Dermis blood vessel endothelial cell (primary cell): ENCODE measurements at places on chromosomes 3 and 15.

DNA sequence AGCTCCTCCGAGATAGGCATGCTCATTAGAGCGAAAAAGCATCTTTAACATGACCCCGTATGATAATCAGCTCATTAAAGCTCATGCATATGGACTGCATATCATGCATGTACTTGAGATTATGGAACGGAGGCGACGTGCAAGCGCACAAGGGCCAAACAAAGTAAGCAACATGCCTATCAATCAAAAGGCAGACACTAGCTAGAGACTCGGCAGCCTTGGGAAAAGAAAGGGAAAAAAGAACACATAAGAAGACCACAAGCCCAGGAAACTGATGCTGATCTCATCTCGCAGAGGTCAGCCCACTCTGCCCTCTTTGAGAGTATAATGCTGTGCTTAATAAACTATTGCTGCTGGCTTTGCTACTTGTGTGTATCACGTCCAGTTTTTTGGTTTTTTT lies 2.6 kb upstream of the ACOX2 start:
- no peak for DNase-seq

GRCh38 chr3:39180546-39181346 lies 11.6 kb downstream of the XIRP1 start:
- peak; percentile 85 for DNase-seq

GRCh38 chr3:157317895-157318294 lies 118.8 kb upstream of the PTX3 start:
- DNase-seq: no peak

GRCh38 chr3:143443851-143444331 lies 324.3 kb downstream of the CHST2 start:
- DNase-seq: peak; percentile 99

DNA sequence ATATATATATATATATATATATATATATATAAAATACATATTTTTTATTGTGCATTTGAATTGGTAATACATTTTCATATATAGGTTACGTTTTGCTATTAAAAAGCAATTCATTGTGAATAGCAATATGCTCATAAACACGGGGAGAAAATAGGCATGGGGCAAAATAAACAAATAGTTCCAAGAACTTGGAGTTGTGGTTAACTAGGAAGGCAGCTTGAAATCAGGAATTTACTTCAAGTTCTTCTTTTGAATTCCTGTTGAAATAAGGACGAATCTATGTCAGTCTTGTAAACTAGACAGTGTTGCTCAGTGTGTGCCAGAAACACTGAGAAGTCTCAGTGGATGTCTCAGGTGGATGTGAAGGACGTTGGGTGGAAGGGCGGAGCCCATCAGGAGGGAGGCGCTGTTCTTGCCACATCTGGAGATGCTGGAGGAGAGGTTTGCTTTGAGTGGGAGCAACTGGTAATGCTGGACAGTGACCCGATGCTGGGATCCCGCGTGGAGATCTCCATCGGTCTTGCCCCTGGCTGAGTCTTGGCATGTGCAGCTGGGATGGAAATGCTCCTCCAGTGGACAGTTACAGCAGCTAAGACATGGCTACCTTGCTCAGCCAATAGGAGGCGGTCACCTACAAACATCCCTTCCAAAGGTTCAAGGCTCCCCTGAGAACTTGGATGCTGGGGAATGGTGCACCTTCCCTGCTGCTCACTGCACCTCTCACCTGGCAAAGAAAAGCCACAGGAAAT lies 2.5 kb downstream of the IL16 start:
- no peak for DNase-seq

DNA sequence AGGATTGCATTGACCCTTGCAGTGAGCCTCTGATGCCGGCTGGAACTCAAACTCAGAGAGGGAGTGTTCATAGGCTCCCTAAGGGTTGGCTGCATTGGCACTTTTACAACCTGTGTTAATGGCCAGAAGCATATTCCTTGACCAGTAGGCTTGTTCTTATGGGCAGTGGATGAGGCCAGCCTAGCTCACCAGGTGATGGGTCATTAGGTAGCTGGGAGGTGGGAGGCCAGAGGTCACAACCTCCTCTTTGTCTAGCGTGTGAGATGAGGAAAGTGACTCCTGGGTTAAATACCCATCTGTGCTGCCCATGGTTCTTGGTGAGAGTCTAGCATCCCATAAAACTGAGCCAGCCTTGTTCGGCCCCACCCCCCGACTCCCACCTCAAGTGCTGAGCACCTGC lies 275.7 kb upstream of the CTNNB1 start:
- no peak for DNase-seq

DNA sequence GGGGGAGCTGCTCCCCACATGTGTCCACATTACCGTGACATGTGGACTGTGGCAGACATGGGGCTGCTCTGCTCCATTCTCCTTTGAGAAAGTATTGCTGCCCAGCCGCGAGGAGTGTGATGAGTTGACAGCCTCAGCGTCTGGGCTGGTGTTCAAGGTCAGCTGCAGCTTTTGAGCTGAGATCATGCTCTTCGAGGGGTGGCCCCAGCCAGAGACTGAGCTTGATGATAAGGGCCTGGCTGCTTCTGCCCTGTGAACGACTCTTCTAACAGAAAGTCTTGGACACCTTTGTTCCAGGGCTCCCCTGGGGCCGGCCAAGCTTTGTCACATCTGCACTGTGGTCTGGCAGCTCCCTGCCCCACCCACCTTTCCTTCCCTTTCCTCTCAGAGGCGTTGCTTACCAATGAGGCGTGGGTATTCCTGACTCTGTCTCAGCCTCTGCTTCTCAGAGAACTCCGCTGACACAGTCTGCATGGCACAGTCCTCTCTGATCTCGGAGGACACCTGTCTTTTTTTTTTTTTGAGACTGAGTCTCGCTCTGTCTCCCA lies 86.6 kb downstream of the CHRD start:
- DNase-seq: peak; percentile 56

DNA sequence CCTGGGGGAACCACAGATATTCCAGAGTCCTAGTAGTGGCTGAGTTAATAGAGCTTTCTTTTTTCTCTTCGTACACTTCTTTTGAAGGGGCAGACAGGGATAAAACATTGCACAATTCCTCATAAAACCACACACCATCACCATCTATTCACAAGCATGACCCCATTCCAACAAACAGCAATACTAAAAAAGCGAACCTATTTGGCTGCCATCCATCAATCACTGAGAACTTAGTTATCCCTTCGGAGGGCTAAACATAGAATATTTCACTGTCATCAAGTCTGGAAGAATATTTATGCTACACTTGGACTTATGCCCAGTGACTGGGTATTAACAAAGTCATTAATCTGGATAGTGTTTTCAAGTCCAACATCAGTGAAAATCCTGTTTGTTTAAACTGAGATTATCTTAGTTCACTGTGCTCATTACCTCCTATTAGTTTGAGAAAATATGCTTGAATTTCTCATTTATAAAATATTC lies 80.3 kb upstream of the PRTG start:
- DNase-seq: peak; percentile 41

DNA sequence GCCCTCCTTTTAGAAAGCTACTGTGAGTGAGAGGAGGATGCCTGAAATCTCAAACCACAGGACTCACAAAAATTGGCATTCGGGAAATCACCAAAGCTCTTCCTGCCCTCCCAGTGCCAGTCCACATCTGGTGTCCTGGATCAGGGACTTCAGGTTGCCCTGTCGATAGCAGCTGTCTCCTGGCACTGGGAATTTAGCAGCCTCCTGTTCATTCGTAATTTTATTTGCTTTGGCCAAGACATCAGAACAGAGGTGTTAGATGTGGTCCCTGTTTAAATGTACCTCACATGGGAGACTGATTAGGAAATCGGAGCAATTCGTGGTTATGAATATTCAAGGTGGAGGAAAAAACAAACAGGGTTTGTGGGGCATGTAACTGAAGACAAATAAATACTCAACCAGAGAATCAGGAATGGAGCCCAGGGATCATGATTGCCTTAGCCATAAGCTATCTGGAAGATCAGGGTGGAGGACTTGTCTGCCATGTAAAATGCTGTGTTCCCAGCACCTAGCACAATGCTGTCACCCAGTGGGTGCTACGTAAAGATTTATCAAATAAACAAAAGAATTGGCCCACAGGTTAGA lies 265.2 kb upstream of the PROK2 start:
- DNase-seq: no peak

DNA sequence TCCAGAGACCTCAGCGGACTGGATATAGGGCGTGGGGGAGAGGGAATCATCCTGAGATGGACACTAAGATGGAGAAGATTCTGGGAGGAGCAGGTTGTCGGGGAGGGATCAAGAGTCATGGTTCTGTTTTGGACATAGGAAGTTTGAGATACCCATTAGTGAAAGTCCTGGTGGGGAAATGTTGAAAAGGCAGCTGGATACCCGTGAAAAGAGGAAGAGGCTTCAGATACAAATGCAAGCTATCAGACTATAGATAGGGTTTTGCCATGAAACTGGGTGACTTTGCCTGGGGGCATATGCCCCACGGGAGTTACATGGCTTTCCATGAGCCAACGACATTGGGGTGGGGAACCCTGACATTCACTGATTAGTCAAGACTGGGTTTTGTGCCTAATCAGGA lies 1.1 kb upstream of the GPR62 start:
- DNase-seq: no peak

GRCh38 chr3:17967953-17968607 lies 225.6 kb upstream of the TBC1D5 start:
- DNase-seq: no peak

DNA sequence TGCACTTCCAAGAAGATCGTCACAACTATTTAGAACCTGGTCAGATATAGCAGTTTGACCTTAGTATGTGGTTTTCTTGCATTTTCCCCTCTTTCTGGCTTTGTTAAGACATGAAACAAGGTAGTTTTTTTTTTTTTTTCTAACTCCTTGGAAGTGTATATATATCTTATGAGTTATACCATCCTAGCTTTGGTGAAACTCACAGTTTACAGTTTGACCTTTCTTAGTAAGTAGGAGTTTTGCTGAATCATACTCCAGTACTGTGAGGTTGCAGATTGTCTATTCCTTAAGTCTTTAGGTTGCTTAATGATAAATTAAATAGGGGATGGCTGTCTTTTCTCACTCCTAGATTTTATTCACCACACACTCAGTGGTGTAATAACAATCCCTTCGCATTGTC lies 325.0 kb downstream of the RBMS3 start:
- DNase-seq: no peak

- peak; percentile 22 for DNase-seq
Observed at GRCh38 chr3:179672918-179673317, 20.1 kb downstream of the USP13 start.
